ENCODE measurements at places on chromosomes 16 and 17.

- DNase-seq, result no peak
Observed at GRCh38 chr17:44111777-44112176, 11.7 kb downstream of the HDAC5 start.

DNA sequence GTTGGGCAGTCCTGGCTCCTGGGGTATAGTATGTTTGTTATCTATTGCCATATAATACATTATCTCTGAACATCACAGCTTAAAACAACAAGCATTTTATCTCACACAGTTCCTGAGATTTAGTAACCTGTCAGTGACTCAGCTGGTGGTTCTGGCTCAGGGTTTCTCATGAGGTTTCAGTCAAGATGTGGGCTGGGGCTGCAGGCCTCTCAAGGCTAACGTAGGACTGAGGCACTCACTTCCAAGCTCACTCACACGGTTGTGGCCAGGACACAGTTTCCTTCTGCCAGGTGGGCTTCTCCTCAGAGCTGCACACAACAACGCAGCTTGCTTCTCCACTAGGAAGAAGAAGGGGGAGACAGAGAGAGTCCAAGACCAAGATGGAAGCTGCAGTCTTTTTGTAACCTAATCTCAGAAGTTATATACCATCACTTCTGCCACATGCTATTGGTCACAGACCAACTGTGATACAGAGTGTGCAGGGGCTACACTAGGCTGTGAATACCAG is 10.3 kb upstream of the MED13 start:
- no peak for DNase-seq

- DNase-seq, result no peak
Observed at GRCh38 chr16:26645614-26646013, 421.1 kb upstream of the C16orf82 start.

DNA sequence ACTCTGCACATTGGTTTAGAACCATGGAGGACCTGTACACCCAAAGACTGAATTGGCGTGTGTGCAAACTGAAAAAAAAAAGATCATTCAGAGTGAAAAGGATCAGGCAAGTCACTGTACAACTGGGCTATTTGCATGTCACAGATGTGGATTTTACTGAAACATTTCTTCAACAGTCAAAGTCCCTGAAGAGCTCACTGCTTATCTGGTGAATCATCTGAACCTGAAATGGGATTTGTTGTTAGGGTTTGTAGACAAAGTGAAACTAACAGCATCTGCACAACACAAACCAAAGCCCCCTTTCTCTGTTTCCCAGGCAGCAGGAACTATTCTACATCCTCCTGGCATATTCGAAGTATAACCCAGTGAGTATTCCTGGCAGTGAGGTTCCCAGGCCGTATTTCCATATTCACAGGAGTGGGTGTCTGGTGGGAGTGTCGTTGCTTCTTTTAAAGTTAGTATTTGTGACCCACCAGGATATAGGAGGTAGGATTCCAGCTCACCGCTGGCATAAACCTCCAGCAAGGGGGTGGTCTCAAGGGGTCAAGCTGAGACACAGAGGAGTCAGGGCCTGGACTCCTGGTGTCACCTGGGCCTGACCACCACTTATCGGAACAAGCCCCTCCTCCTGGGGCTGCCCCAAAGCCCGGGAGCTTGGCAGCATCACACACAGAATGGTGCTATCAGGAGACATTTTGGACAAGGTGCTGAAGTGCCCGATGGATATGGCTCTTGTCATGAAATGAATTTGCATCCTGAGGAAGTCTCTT is 80.9 kb downstream of the GOSR1 start:
- DNase-seq, result no peak

- DNase-seq, result no peak
Observed at GRCh38 chr16:50578137-50578536, 29.9 kb downstream of the NKD1 start.
